ENCODE measurements at places on chromosomes 12 and 14. TPM values are rescaled to one million over a fixed set of nuclear protein-coding genes. Genes with fewer than 3 reads are reported as not detected.

- no peak for DNase-seq
These were observed 20.0 kb downstream of the CKAP4 start for GRCh38 chr12:106227641-106228319.

The ART4 gene
- 0.27 TPM for total RNA-seq

DNA sequence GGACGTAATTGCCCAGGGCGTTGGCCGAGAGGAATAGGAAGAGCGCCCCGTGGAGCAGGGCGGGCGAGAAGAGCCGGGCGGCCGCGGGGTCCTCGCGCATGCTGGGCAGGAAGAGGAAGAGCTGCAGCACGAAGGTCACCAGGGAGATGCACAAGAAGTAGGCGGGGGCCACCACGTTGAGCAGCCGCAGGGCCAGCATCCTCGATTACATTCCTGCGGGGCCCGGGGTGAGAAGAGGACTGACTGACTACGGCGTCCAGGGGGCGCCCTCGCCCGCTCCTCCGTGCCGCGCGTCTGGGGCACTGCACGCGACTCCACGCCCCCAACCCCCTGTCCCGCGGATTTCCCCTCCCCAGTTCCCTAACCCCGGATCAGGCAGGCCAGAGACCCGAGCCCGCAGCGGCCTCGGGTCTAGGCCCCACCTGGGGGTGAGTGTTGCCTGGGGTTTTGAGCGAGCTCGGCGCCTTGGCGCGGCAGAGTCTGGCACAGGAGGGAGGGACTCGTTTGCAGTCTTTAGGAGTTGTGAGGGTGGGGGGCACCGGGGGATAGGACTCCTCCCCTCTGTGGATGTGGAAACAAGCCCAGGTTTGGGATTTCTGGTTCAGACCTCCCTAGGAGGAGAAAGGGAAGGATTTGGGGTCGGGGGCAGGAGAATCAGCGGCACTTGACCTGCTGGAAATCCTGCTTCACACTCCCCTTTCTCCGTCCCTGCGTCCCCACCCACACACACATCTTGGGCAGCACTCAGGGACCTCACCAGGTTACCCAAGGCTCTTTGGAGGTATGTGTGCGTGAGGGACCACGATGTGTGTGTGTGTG is 1.8 kb downstream of the ZDHHC22 start:
- DNase-seq: peak; percentile 65

DNA sequence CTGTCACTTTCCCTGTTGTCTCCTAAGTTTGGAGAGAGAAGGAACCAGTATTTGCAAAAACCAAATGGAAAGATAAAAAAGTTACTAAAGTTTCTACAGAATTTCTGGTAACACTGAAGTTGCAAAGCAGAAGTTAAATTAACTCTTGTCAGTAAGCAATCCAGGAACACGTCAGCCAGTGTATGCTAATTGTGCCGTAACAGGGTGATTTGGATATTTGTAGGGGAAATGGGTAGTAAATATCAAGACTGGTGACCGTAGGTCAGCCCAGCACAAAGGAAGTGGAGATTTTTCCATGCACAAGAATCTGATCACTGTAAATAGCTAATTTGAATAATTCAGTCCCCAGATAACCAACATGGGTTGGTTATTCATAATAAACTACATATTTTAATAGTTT is 2.3 kb downstream of the CDKN1B start:
- no peak for DNase-seq
